Thoracic aorta (tissue), 2 donors: ENCODE measurements at places on chromosomes 7 and 10. TPM values are rescaled to one million over a fixed set of nuclear protein-coding genes. Genes with fewer than 3 reads are reported as not detected.

DNA sequence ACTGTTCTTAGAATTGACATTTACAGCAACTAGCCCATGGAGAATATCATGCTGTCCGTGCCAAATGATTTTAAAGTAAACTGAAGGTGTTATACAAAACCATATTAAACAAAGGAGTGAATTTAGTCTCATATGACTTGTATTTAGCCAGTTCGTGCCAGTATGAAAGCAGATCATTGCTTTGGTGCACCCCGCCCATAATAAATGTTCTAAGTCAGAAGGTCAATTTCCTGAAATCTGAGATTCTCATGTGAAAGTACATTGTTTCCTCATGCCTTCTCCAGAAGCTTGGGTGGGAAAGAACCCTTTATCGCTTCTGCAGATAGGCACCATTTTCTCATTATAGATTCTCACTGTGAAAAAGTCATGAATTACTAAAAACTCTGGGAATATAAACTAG lies 106.4 kb downstream of the CAMK1D start:
- no peaks in the 10 kb centered on the region for H3K27me3 ChIP-seq
- no peaks in the 10 kb centered on the region for H3K36me3 ChIP-seq
- H3K4me1 ChIP-seq = no peaks in the 10 kb centered on the region
- H3K27ac ChIP-seq = no peak overlapping the region
- no peak overlapping the region for H3K4me3 ChIP-seq

The IFIT1B gene
- total RNA-seq = not detected

The INMT gene
- total RNA-seq = 137 TPM

The UPK3BL2 gene
- 10.8 TPM for total RNA-seq
